Stomach (tissue), 19 donors: ENCODE measurements at places on chromosomes 2 and 18.

DNA sequence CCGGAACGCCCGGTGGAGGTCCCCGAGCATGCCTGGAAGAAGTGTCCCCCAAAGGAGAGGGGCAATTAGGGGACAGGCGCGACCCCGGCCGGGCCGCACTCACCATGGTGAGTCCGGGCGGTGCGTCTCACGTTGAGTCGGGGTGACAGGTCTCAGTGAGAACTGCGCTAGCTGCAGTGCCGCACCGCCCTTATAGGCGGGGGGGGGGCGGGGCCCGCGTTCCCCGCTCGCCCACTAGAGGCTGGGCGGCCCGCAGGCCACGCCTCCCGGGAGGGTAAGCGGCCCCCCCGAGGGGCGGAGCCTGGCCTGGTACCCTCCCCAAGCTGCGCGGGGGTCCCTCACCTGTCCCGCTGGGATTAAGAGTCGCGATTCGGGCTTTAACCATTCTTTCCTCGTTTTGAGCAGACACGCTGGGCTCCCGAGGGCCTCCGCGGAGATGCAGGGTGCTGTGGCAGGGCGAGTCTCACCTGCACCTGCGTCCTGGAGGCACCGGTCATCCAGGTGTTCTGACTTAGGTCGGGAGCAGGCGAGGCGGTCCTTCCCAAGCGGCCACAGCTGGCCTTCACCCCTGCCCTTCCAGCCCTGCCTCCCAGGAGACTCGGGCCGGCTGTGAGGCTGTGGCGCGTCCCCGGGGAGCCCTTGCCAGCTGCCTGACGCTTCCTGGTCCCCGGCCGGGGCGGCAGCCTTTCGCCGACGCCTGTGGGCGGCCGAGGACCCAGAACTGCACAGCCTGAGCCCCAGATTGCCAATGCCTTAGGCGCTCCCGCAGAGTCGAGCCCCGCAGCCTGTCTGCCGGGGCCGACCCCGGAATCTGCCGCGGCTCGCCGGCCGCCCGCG lies at the start of gene TUBA4A:
Gene TUBA4A, minus strand, starts transcription at position 166 of the 837 bp plus-strand sequence. Its CDS starts 60 bp downstream, at position 106.
- no peaks in the 10 kb centered on the region for H3K27me3 ChIP-seq
- peaks cover 62% of the 10 kb centered on the region for H3K4me1 ChIP-seq
- peak; percentile 94 for DNase-seq
- H3K36me3 ChIP-seq, result peaks cover 14% of the 10 kb centered on the region
- peak within 1 kb of the TSS; percentile 98 for H3K27ac ChIP-seq

GRCh38 chr2:41954304-41955291 lies 93.2 kb upstream of the PKDCC start:
- DNase-seq, result no peak
- no peaks in the 10 kb centered on the region for H3K27me3 ChIP-seq
- no peak overlapping the region for H3K4me3 ChIP-seq
- no peaks in the 10 kb centered on the region for H3K36me3 ChIP-seq
- peaks cover 11% of the 10 kb centered on the region for H3K4me1 ChIP-seq
- no peak overlapping the region for H3K27ac ChIP-seq

- no peak overlapping the region for H3K4me3 ChIP-seq
- no peaks in the 10 kb centered on the region for H3K27me3 ChIP-seq
- no peaks in the 10 kb centered on the region for H3K36me3 ChIP-seq
- no peak overlapping the region for H3K27ac ChIP-seq
Observed at GRCh38 chr18:2510416-2510815, 60.9 kb downstream of the METTL4 start.

GRCh38 chr2:240887631-240888030 lies 8.3 kb downstream of the MAB21L4 start:
- no peaks in the 10 kb centered on the region for H3K4me1 ChIP-seq
- H3K4me3 ChIP-seq, result no peak overlapping the region
- no peaks in the 10 kb centered on the region for H3K36me3 ChIP-seq
- no peak overlapping the region for H3K27ac ChIP-seq

- H3K27me3 ChIP-seq, result no peaks in the 10 kb centered on the region
- no peaks in the 10 kb centered on the region for H3K4me1 ChIP-seq
- no peak overlapping the region for H3K27ac ChIP-seq
- no peaks in the 10 kb centered on the region for H3K36me3 ChIP-seq
- no peak overlapping the region for H3K4me3 ChIP-seq
- DNase-seq, result no peak
Observed at GRCh38 chr2:75772908-75773630, 62.4 kb upstream of the GCFC2 start.

GRCh38 chr2:73133566-73134197 lies 20.9 kb upstream of the RAB11FIP5 start:
- H3K36me3 ChIP-seq, result no peaks in the 10 kb centered on the region
- no peak for DNase-seq
- no peaks in the 10 kb centered on the region for H3K27me3 ChIP-seq
- no peak overlapping the region for H3K4me3 ChIP-seq
- no peak overlapping the region for H3K27ac ChIP-seq

GRCh38 chr2:128613876-128614275 lies 295.2 kb upstream of the HS6ST1 start:
- H3K4me3 ChIP-seq, result no peak overlapping the region
- no peaks in the 10 kb centered on the region for H3K36me3 ChIP-seq
- H3K4me1 ChIP-seq, result no peaks in the 10 kb centered on the region
- H3K27me3 ChIP-seq, result peaks cover 11% of the 10 kb centered on the region

DNA sequence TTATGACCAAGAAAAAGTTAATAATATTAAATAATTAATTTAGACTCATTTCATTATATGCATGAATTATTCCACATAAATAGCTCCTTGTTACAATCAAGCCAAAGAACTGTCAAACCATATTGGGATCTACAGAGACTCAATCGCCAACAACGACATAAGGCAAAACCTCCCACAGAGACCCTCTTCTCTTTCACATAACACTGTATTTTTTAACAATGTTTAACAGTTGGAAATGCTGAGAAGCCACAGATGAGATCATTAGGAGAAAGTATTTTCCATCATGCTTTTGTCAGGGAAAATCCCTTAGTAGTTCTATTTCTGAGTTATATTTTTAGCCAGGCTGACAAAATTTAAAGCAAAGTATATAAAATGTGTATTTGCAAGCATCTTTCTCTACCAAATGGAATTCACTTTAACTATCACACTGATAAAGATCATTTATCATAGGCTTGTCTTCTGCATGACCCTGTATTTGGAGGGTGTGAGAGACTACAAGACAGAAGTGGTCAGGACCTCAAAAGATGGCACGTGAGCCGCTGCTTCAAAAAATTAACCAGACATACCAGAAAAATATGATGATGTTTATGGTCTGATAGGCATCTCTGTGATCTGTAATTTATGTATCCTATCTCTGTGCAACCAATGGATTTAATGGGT lies 383.8 kb downstream of the NRXN1 start:
- no peak overlapping the region for H3K4me3 ChIP-seq
- no peaks in the 10 kb centered on the region for H3K27me3 ChIP-seq
- H3K4me1 ChIP-seq, result no peaks in the 10 kb centered on the region
- no peak overlapping the region for H3K27ac ChIP-seq
- DNase-seq, result no peak

GRCh38 chr18:48781163-48781987 lies 169.4 kb downstream of the SMAD7 start:
- DNase-seq, result peak; percentile 91
- H3K27me3 ChIP-seq, result no peaks in the 10 kb centered on the region
- H3K36me3 ChIP-seq, result peaks cover 3% of the 10 kb centered on the region
- peaks cover 63% of the 10 kb centered on the region for H3K4me1 ChIP-seq

- DNase-seq, result peak; percentile 54
- no peaks in the 10 kb centered on the region for H3K36me3 ChIP-seq
- no peak overlapping the region for H3K27ac ChIP-seq
- H3K4me1 ChIP-seq, result no peaks in the 10 kb centered on the region
- H3K27me3 ChIP-seq, result no peaks in the 10 kb centered on the region
Observed at GRCh38 chr2:172772633-172773032, 37.0 kb downstream of the RAPGEF4 start.

DNA sequence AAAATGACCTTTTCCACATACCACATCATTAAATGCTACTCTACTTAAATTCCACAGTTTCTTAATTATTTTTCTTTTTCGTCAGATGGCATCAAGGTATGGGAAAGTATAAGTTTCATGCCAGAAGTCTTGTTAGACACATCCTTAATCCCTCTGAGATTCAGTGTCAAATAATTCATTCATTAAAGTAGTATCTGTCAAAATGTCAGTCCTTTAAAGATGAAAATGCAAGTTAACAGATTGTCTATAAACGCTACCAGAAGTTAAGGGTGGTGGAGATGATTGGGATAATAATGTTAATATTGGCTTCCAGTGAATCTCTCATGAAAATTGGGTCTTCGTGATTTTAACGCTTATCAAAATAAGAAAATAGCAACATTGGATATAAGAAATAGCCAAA lies 504.2 kb upstream of the LINC00305 start:
- no peaks in the 10 kb centered on the region for H3K36me3 ChIP-seq
- no peaks in the 10 kb centered on the region for H3K4me1 ChIP-seq
- DNase-seq, result no peak
- no peaks in the 10 kb centered on the region for H3K27me3 ChIP-seq

- H3K27me3 ChIP-seq, result no peaks in the 10 kb centered on the region
- peak overlapping the region; percentile 90 for H3K4me3 ChIP-seq
- H3K4me1 ChIP-seq, result peaks cover 9% of the 10 kb centered on the region
- DNase-seq, result peak; percentile 52
Observed at GRCh38 chr18:58044370-58045241, 580 bp downstream of the NEDD4L start.

- H3K27me3 ChIP-seq, result no peaks in the 10 kb centered on the region
- H3K4me3 ChIP-seq, result no peak overlapping the region
- no peak overlapping the region for H3K27ac ChIP-seq
- H3K4me1 ChIP-seq, result peaks cover 10% of the 10 kb centered on the region
- DNase-seq, result no peak
Observed at GRCh38 chr2:156457523-156458517, 21.6 kb downstream of the GPD2 start.

DNA sequence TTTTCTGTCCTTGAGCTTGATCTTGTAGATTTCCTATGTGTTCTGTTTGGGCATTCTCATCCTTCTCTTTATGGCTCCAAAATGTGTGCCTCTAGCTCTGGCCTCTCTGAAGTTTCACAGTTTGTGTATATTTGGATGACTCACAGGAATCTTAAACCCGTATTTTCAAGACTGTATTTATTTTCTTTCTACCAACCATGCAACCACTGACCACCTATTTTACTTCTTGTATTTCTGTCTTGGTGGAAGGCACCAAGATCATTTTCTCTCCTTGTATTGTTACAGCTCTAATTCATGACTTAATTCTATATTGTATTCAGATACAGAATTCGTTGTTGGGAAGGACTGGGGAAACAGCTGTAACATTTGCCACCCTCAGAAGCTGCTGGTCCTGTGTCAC lies 39.5 kb downstream of the ACSL3 start:
- no peaks in the 10 kb centered on the region for H3K36me3 ChIP-seq
- H3K27me3 ChIP-seq, result no peaks in the 10 kb centered on the region
- H3K27ac ChIP-seq, result no peak overlapping the region
- DNase-seq, result no peak
- peaks cover 69% of the 10 kb centered on the region for H3K4me1 ChIP-seq

- H3K27me3 ChIP-seq, result no peaks in the 10 kb centered on the region
- peak; percentile 34 for DNase-seq
- no peak overlapping the region for H3K4me3 ChIP-seq
- H3K27ac ChIP-seq, result no peak overlapping the region
Observed at GRCh38 chr2:79876430-79876829, 363.6 kb downstream of the CTNNA2 start.

- no peaks in the 10 kb centered on the region for H3K36me3 ChIP-seq
- no peak overlapping the region for H3K4me3 ChIP-seq
- H3K27me3 ChIP-seq, result no peaks in the 10 kb centered on the region
- no peaks in the 10 kb centered on the region for H3K4me1 ChIP-seq
- no peak overlapping the region for H3K27ac ChIP-seq
- no peak for DNase-seq
Observed at GRCh38 chr18:46458472-46458871, 198.5 kb downstream of the LOXHD1 start.

DNA sequence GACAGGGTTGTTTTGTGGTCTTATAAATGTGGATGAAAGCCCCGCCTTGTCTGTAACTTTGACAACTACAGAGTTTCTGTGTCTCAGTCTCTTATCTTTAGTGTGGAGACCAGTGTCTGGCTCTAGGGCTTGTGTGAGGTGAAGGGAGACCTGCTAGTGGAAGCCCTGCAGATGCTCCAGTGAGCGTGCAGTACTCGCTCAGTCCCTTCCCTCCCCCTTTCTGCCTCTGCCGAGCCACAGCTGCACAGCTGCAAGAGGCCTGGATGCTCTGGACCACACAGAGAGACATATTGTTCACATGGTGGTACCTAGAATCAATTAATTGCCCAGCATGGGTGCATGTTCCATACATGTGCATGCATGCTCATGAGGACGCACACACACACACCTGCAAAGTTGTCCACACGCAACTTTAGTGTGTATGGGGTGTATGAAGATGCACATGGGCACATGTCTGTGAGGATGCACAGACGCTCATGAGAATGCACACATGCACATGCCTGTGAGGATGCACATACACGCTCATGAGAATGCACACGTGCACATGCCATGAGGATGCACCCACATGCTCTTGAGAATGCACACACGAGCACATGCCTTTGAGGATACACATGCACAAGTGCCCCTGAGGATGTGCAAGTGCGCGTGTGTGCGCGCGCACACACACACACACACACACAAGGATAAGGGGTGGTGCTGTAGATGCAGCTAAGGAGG lies 282.1 kb upstream of the HS6ST1 start:
- H3K4me1 ChIP-seq, result no peaks in the 10 kb centered on the region
- H3K27me3 ChIP-seq, result no peaks in the 10 kb centered on the region
- H3K36me3 ChIP-seq, result no peaks in the 10 kb centered on the region
- no peak overlapping the region for H3K4me3 ChIP-seq

DNA sequence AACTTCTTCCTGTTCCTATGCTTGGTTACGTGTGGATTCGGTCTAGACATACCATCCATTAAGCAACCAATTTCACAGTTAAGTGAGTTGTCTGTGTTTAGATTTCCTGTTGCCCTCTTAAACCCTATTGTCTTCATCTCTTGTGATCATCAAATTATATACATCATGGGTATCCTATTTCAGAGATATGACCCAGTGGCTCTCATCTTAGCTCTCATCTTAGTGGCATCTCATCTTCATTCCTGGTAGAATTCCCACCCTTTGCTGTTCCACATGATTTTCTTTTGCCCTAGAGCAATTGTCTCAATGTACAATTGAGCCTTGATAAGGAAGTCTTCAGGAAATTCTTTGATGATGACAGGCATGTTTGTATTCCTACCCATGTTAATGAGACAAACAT lies 29.4 kb upstream of the FN1 start:
- no peak overlapping the region for H3K27ac ChIP-seq
- H3K27me3 ChIP-seq, result no peaks in the 10 kb centered on the region
- H3K36me3 ChIP-seq, result no peaks in the 10 kb centered on the region

GRCh38 chr2:239788576-239789098 lies 236.5 kb downstream of the NDUFA10 start:
- H3K4me3 ChIP-seq, result no peak overlapping the region
- no peaks in the 10 kb centered on the region for H3K4me1 ChIP-seq
- H3K27ac ChIP-seq, result no peak overlapping the region
- H3K27me3 ChIP-seq, result no peaks in the 10 kb centered on the region
- DNase-seq, result no peak
- H3K36me3 ChIP-seq, result no peaks in the 10 kb centered on the region

- peak within 1 kb of the TSS; percentile 96 for H3K27ac ChIP-seq
- peak; percentile 99 for DNase-seq
- H3K27me3 ChIP-seq, result no peaks in the 10 kb centered on the region
- H3K4me3 ChIP-seq, result peak within 1 kb of the TSS; percentile 100
Observed at GRCh38 chr18:62186774-62187542, at the start of the genes PIGN and RELCH. Gene PIGN (minus strand): TSS chr18:62187056. CDS start chr18:62161353, 25,703 bp downstream. Gene RELCH (plus strand): TSS chr18:62187255. CDS start chr18:62187506, 251 bp downstream.
